ENCODE measurements at places on chromosomes 7 and 10.

- no peak for DNase-seq
Measured at GRCh38 chr10:45398595-45398994, 24.6 kb downstream of the ALOX5 start.

GRCh38 chr7:38840736-38841460, 68.1 kb downstream of the VPS41 start:
- no peak for DNase-seq

GRCh38 chr7:48251766-48252165, 80.5 kb downstream of the ABCA13 start:
- DNase-seq, result no peak

DNA sequence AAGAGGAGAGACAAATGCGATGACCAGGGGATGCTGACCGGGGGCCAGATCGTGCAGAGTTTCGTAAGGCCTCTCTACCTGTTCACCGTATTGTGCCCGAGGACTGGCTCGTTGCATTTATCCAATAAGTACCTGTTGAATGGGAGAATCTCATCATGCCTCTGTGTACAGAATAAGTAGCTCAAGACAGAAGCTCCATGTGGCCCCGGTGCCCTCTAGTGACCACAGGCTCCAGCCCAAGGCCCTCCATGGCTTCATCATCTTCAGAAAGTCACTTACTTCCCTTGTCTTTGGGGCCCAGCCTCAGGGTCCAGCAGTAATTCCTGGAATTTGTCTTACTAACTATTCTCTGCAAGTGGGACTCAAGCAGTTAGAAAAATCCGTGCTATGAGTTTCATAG, 151.0 kb downstream of the CHN2 start:
- no peak for DNase-seq

GRCh38 chr7:116367171-116367813, 132.2 kb upstream of the CAV2 start:
- no peak for DNase-seq

DNA sequence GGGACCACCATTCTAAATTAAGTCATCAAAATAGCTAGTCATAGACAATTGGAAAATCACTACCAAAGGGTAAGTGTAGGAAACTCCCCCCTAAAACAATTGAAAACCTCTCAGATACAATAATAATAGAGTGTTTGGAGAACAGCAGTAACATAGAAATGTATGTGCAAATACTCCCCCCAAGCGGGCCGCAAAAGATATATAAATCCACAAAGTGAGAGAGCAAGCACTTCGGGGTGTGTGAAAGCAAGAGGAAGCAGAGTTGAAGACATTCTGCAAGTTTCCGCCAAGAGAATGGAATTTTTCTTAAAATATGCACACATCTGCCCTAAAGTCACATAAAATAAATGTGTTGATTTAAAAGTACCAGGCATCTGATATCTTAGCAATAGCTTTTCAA, 33.3 kb downstream of the CHCHD3 start:
- DNase-seq, result no peak

- no peak for DNase-seq
Measured at GRCh38 chr10:11013836-11014235, 3.8 kb upstream of the CELF2 start.

GRCh38 chr10:76017026-76017732, 585.8 kb downstream of the LRMDA start:
- DNase-seq, result no peak

DNA sequence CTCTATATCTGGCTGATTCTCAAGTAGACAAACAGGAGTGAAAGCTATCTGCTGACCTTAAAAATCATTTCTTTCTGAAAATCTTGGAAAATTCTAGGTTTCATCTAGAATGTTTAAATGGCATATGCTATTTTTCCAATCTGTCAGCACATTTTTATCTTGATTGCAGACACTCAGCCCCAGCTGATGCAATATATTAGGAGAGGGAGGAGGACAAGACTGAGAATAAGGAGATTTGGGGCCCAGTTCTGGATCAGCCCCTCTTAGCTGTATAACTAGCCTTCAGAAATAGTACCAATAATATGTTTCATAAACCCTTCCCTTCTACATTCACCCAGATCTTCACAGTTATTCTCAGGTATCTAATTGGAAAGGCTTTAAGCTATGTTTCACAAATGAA, 131.2 kb downstream of the HDAC9 start:
- DNase-seq, result no peak

DNA sequence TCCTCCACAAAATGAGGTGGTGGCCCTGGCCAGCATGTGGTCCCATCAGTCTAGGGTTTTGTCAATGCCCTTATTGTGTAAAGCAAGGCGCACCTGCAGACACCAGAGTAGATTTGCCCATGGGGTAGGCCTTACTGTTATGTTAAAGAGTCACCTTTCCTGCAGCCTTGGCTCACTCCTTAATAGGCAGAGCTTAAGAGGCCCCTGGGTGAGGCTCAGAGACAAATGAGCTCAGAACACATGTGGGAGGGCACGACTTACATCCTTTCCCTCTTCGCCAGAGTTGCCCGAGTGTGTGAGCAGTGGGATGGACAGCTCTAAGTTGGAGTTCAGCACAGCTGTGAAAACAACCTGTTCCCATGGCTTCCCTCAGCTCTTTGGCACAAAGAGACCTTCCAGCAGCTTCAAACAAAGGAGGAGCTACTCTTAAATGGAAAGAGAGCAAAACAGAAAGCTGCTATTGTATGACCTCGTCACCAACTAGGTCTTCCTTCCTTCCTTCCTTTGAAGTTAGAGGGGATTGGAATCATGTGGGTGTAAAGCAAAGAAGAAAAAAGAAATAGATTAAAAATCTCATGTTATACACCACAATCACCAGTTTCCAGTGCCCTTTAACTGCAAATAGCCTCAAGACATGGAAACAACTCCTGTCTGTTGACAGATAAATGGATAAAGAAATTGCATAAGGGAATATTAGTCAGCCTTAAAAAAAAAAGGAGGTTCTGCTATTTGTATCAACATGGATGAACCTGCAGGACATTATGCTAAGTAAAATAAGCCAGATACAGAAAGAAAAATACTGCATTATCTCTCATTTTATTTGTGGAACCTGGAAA, 11.9 kb upstream of the XPNPEP1 start:
- no peak for DNase-seq

DNA sequence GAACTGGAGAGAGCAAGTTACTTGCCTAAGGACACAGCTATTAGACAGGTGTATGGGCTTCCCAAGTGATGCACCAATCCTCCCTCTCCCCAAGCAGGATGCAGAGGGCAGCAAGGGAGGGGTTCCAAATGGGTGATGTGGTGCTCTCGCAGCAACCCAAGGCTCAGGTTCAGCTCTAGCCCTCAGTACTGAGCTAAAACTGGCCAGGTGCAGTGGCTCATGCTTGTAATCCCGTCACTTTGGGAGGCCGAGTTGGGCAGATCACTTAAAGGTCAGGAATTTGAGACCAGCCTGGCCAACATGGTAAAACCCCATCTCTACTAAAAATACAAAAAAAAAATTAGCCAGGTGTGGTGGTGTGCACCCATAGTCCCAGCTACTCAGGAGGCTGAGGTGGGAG, 40.7 kb downstream of the GPRIN2 start:
- DNase-seq, result no peak

DNA sequence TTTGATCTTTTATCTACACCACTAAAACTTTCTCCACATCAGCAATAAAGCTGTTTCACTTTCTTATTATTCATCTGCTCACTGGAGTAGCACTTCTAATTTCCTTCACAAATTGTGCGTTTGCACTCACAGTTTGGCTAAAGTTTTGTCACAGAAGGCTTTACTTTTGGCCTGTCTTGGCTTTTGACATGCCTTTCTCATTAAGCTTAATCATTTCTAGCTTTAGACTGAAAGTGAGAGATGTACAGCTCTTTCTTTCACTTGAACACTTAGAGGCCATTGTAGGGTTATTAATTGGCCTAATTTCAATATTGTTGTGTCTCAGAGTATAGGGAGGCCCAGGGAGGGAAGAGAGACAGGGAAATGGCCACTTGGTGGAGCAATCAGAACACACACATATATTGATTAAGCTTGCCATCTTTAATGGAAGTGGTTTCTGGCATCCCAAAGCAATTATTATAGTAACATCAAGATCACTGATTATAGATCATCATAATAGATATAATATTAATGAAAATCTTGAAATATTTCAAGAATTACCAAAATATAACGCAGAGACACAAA, 512.5 kb downstream of the ETV1 start:
- no peak for DNase-seq

DNA sequence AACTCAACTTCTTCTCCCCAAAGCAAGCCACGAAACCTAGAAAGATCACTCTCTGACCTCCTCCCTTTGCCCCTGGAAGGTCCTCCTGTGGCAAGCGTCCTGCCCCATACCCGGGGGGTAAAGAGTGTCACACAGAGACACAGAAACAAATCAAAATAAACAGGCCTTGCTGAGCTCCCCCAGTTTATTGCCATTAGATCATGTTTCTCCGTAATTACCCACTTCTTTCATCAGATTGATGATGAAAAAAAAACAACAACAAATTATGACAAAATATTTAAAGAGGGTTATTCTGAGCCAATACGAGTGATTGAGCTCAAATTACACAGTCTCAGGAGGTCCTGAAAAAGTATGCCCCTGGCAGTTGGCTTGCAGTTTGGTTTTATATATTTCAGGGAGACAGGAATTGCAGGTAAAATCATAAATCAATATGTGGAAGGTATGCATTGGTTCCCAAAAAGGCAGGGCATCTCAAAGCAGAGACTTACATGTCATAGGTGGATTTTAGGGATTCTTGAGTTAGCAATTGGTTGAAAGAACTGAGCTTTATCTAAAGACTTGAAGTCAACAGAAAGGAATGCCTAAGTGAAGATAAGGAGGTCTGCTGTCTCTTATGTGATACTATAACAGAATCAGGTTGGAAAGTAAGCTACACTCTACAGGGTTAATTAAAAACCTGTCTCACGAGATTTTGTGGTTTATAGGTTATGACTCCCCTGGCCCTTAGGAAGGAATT, 86.2 kb downstream of the APBB1IP start:
- no peak for DNase-seq

DNA sequence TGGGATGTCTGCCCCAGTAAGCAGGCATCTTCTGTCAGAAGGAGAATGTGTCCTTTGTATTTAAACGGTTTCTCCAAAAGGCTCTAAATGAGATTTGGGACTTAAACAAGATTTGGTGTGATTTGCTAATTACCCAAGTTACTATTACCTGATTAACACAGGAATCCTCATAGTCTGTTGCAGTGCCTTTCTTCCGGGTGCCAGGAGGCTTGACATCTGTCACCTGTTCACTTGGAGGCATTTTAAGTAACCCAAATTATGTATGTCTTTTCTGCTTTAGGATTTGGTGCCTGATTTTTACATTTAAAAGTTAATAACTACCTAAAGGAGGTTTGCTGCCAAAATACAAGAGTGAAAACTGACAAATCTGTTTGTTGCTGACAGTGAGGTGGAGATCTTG, 587.9 kb upstream of the GALNT17 start:
- no peak for DNase-seq
